ENCODE measurements at places on chromosomes 16 and 17.

DNA sequence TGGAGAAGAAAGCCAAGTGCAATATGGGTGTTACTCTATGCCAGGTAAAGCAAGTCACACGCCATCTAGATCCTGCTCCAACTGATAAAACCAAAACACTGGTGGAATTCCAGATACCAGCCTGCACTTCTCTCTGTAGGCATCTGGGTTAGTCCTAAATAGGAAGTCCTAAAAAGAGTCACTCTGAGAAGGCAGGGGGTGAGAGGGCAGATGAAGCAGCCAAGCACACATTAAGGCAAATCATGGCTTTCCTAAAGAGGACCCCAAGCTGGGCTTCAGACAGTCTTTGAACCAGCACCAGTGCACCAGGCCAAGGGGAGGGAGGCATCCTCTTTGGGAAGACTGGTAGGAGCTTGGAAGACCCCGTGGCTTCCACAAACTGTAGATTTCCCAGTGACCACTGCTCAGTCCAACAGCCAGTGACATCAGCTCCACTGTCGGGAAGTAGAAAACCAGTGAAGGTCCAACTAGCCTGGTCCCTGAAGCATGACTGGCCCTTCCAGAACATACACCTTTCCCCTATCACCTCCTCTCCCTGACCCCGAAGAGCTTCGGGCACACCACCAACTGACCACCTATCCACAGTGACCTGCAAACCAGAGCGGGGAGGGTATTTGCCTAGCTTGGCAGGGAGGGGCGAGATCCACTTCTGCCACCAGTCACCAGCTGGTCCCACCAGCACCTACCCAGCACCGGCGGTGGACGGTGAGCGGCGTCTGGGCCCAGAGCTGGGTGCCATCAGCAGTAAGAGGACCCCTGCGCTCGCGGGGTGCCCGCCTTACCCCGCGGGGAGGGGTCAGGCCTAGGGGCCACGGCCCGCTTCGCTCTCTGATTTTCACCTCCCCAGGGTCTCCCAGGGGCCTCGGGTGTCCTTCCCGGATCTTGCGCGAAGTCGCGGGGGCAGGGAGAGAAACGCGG is 1.0 kb downstream of the LITAF start:
- no peak for DNase-seq

- no peak for DNase-seq
Measured at GRCh38 chr16:2231016-2231931, 5.0 kb upstream of the DNASE1L2 start.

GRCh38 chr16:89096768-89097391 is 3.2 kb downstream of the ACSF3 start:
- DNase-seq = peak; percentile 50

- DNase-seq = peak; percentile 69
Measured at GRCh38 chr17:81094509-81095382, 59.8 kb downstream of the BAIAP2 start.

GRCh38 chr16:86958423-86958822 is 358.8 kb downstream of the C16orf95 start:
- DNase-seq = no peak

DNA sequence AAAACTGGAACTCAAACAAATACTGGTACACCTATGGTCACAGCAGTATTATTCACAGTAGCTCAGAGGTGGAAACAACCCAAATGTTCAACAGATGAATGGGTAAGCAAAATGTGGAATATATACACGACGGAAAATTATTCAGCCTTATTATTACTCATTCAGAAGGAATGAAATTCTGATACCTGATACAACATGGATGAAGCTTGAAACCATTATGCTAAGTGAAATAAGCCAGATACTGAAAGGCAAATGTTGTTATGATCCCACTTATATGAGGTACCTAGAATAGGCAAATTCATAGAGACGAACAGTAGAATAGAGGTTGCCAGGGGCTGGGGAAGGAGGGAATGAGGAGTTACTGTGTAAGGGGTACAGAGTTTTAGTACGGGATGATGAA is 27.1 kb upstream of the MYLK3 start:
- no peak for DNase-seq

DNA sequence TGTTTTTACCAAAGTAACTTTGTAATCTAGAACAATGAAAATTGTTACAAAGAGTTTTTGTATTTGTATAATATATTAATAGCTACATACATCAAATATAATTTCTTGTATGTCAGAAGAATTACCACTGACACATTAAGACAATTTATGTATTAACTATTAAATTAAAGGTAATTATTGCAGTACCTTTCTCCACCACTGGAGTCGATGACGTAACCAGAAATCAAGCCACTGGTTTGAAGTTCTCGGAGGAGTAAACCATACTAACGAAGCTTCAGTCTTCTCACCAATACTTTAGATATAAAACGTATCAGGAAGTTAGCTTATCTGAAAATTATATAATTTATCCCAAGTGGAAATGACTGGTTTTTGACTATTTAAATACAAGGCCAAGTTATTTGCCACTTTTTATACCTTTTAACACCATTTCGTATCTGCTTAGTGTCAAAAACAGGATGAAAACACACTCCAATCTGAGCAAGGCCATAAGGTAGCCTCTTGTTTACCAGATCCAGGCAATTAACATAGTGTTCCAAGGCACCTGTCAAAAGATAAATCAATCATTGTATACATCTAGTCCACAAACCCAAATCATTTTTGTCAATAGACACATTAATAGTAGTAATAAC is 4.3 kb downstream of the POLG2 start:
- DNase-seq = no peak
